ENCODE measurements at places on chromosomes 4 and X.

- DNase-seq: no peak
These were observed 51.9 kb downstream of the CCNI start for GRCh38 chr4:77023920-77024319.

DNA sequence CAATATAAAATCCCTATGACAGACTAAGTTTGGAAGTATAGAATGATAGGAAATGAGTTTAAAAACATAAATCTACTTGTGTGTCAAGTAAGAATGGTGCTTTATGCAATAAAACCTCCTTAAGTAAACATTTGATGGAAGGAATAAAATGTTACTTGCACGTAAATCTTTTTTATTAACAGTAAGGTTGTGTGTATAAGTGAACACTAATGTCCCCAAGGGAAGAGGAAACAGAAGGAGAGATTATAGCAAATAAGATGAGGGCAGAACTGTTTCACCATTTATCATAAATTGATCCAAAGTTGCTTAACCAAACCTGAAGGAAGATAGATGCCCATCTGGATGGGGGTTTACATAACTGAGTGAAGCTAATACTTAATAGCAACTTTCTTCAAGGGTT lies 86.8 kb downstream of the FRMPD4 start:
- no peak for DNase-seq

DNA sequence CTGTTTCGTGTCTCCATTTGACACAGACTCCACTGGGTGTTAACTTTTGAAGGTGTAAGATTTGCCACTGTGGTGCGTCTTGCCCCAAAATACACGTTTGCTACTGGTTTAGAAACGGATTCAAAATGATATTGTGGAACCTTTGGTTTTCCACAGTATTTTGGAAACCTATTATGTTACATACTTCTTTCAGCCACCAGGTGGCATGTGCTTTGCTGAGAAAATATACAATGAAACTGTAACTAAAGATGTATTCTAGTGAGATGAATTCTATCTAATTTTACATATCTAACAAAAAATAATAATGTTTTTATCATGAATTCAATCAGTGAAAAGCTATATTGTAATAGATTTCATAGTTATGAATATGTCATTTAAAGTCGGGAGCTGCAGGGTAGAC lies 28.4 kb upstream of the SLITRK4 start:
- DNase-seq: no peak

GRCh38 chr4:185599553-185600243 lies 64.4 kb upstream of the PDLIM3 start:
- no peak for DNase-seq

DNA sequence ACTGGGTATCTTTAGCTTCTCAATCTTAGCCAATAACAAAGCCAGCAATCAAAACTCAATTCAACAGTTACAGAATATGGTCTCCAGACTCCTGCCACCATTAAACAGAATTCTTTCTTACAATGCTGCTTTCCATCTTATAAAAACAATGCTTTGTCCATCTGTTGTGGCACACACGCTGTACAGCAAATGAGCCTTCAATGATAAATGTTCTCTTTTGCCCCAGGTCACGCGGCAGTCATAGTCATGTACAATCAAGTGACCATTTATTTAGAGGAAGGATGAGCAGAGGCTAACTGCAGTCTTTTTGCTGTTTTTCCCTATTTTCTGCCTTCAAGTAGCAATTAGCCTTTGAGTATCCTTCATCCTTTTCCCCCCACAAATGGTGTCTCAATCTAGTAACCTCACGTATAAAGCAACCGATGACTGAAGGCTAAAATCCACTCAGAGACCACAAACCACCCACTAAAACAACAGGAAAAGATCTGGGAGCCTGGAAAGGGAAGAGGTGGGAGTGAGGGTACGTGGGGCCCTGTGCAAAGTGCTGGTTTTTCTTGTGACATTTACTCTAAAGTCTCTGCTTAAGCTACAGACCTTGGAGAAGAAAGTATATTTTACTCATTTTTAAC lies 24.4 kb downstream of the TRIM2 start:
- no peak for DNase-seq
